ENCODE measurements at places on chromosomes 16 and 17.

- DNase-seq = no peak
Measured at GRCh38 chr17:66538776-66539175, 236.4 kb downstream of the PRKCA start.

DNA sequence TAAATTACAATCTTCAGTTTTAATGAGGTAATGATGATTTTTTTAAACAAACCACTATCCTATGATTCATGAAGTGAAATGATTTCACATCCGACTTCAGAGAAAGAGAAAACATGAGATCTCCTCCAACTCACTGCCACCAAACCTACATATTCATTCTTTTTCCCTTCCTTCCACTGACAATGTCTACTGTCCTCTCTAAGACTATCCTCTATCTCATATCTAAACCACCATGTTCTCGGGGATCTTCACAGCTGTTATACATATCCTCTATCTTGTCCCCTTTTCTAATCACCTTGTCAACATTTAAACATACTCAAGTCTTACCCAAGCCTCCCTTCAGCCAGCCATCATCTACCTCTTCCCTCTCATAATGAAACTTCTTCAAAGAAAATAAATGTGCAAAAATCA lies 53.5 kb downstream of the SMURF2 start:
- no peak for DNase-seq

- no peak for DNase-seq
Measured at GRCh38 chr16:16890964-16891363, 512.0 kb downstream of the NPIPA7 start.

GRCh38 chr17:32523827-32524552 lies 37.2 kb downstream of the CDK5R1 start:
- peak; percentile 37 for DNase-seq

DNA sequence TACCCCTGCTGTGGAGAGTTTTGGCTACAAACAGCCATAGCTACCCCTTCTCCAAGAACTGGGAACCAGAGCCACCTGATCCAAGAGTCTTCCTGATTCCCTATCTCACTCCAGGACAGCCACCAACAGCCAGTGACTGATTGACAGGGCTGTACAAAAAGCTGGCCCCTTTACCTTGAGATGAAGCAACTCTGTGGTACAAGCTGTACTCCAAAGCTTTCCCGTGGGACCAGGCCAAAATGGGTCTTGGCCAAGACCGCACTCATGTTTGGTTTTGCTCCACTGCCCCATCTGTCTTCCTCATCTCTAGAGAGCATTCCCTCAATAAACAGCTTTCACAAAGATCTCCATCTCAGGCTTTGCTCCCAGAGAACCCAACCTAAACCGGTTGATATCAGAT lies 43.6 kb downstream of the RNF157 start:
- no peak for DNase-seq

All from activated naive CD8-positive, alpha-beta T cell treated with anti-CD3 and anti-CD28 coated beads, Interleukin-2, amount 50 U/mL, for 24 hours (primary cell).